Endothelial cell of umbilical vein (primary cell): ENCODE measurements at places on chromosomes 16 and 17. TPM values are rescaled to one million over a fixed set of nuclear protein-coding genes. Genes with fewer than 3 reads are reported as not detected.

The TNFRSF13B gene
- polyA plus RNA-seq = not detected in 2 replicates

The MYH10 gene
- polyA plus RNA-seq = 60.5 and 73.4 TPM in 2 replicates

The ELAC2 gene
- 75.9 and 98.2 TPM in 2 replicates for polyA plus RNA-seq

DNA sequence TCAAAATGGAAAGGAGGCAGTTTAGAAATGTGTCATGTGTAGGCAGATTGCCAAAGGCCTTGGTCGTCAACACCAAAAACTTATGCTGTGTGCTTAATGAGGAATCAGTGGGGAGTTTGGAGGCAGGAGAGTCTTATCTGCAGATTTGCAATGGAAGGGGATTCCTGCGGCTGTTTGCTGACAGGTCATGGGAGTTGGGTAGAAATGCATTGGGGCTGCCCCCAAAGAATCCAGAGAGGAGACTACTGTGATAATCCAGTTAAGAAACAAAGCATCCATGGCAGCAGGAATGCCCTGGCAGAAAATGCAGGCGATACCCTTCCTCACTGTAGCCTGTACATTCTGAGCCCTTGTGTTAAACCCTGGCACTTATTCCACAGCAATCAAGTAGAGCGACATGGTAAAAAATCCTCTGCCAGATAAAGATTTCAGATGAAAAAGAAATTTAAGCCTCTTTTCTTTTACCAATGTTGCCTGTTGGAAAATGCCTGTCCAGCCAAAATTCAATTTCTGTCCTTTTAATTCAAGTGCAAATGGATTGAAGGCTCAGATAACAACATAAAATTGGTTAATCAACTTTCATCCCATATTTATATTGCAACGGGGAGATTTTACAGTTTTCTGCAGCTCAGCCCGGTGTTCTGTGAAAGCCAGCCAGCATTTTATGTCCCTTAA, 491.0 kb upstream of the CDH5 start:
- DNase-seq = no peak
- no peaks in the 10 kb centered on the region for H3K4me1 ChIP-seq
- no peaks in the 10 kb centered on the region for H3K27me3 ChIP-seq
- no peaks in the 10 kb centered on the region for H3K36me3 ChIP-seq
- no peak overlapping the region for H3K27ac ChIP-seq

DNA sequence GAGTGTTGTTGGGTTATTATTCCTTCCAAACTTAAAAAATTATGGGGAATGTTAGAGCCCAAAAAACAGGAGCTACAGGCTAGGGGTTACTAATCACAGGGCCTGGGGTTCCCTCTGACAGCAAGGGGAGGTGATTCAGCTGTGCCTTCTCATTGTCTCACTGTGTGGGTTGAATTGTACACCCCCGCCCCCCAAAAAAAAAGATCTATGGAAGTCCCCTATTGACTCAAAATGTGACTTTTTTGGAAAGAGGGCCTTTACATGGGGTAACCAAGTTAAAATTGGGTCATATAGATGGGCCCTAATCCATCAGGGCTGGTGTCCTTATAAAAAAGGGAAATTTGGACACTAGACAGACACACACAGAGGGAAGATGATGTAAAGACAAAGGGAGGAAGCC, 190.2 kb downstream of the SOX9 start:
- no peak overlapping the region for H3K27ac ChIP-seq
- H3K36me3 ChIP-seq = no peaks in the 10 kb centered on the region

DNA sequence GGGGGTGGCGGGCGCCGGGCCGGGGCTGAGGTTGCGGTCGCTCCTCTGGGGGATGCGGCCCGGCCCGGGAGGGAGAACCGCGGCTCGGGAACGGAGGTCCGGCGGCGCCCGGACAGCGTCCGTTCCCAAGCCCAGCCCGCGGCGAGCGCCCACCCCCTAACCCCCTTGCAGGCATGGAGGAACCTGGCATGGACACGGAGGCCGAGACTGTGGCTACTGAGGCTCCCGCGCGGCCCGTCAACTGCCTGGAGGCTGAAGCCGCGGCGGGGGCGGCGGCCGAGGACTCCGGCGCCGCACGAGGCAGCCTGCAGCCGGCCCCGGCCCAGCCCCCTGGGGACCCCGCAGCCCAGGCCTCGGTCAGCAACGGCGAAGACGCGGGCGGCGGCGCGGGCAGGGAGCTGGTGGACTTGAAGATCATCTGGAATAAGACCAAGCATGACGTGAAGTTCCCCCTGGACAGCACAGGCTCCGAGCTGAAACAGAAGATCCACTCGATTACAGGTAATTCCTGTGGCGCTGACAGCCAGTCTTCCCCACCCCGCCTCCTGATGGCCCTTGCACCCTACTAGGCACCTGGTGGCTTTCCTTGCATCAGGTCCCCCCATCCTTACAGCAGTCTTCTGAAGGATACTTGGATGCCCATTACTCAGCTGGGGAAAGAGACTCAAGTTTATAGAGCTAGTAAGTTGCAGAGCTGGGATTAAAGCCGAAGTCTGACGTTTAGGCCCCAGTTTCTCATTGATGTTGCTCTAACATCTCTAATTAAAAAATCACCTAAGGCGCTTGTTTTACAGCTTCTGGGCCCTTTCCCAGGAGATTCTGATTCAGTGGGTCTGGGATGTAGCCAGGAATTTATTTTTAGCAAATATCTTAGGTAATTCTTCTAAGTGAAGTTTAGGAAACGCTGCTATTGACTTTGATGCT, 514 bp downstream of the UBFD1 start:
- no peaks in the 10 kb centered on the region for H3K27me3 ChIP-seq
- peak overlapping the region; percentile 86 for H3K4me3 ChIP-seq
- peaks cover 12% of the 10 kb centered on the region for H3K4me1 ChIP-seq
- H3K27ac ChIP-seq = peak overlapping the region; percentile 74
